ENCODE measurements at places on chromosomes 7 and 10.
A peak's percentile ranks its signal among the peaks of the same experiment; 100 is the strongest.

DNA sequence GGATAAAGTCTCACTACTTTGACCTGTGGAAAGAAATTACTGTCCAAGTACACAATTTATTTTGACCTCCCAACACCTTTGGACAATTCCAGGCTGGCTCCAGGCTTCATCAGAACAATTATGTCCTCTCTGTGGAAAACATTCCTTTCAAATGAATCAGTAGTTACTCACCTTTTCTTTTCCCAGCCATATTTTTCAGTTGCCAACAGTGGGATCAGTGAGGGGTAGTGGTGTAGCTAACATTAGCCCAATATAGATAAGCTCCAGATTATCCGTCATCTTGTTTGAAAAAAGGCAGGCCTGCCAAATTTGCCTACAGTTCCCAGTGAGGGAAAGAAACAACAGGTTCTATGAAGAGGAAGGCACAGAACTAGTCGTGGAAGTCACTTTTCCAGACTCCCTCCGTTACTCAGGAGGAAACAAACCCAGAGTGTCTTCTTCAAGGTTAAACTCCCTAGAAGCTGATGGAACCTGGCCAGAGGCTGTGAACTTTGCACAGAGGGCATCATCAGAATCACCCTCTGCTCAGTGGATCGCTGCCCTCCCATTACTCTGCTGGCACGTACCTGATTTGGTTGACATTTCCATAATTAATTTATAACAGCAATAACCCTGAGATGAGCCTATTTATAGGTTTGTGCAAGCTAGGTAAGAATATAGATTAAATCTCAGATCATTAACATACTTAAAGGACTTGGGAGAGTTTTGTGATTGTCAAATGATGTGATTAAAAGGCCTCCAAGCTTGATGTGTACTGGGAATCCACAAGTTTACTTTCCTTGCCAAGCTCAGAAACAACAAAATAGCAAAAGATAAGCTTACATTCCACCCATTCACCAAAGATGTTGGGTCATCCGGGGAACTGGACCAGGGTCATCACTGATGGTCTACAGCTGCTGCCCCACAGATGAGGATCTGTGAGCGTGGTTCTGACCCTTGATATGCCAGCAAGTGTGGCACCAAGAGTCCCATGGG lies 654.6 kb upstream of the GALNT17 start:
- DNase-seq, result no peak

GRCh38 chr10:22599048-22599561 lies 115.3 kb downstream of the PIP4K2A start:
- DNase-seq, result no peak

DNA sequence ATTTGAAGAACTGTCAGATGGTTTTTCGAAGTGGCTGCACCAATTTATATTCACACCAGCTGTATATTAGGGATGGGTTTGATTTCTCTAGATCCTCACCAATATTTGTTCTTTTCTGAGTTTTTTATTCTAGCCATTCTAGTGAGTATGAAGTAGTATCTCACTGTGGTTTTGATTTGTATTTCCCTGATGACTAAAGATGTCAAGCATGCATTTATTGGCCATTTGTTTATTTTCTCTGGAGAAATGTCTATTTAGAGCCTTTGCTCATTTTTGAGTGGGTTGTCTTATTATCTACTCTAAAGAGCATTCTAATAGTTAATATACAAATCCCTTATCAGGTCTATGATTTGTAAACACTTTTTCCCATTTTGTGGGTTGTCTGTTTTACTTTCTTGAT lies 123.9 kb downstream of the PCLO start:
- no peak for DNase-seq

GRCh38 chr7:150415161-150416153 lies 35.0 kb upstream of the GIMAP8 start:
- peak; percentile 24 for DNase-seq
